ENCODE measurements at places on chromosomes 13 and 19.

- peak; percentile 100 for DNase-seq
Observed at GRCh38 chr19:45717131-45717982, 13.3 kb downstream of the FBXO46 start.

DNA sequence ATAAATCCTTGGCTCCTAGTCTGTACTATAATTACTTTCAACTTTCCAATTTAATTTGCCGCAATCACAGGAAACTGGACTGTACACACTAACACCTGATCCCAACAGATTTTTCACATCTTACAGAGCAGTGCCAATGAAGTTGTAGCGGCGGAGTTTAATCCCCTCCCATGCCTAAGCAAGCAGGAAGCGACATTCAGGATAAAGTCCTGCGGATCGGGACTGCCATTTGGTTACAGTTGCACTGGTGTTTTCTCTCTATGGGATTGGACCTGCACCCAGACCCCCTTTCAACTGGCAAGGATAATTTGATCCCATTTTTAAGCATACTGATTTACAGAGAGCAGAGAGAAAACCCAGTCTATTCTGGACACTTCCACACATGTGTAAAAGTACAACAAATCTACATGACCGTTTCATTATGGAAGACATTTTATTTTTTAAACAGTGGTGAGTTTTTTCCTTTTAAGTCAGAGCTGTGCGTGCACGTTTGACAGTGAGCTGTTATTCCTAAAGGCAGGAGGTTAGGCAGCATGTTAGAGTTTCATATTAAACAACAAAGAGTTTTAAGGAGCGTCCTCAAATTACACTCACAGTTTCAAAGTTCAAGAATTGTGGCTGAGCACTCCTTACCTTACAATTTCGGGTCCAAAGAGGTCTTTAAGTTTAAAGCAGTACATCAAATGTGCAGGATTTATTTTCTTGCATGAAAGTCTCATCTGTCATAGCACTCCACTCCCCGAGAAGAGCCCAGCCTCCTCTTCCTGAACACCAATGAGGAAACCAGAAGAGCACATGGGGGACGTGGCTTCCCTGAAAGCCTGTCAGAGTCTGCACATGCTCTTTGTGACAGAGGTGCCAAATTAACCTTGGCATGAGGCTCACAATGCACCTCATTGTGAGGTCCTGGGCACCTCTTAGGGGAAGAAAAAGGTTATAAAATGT, 141.6 kb upstream of the RFC3 start:
- DNase-seq = no peak

DNA sequence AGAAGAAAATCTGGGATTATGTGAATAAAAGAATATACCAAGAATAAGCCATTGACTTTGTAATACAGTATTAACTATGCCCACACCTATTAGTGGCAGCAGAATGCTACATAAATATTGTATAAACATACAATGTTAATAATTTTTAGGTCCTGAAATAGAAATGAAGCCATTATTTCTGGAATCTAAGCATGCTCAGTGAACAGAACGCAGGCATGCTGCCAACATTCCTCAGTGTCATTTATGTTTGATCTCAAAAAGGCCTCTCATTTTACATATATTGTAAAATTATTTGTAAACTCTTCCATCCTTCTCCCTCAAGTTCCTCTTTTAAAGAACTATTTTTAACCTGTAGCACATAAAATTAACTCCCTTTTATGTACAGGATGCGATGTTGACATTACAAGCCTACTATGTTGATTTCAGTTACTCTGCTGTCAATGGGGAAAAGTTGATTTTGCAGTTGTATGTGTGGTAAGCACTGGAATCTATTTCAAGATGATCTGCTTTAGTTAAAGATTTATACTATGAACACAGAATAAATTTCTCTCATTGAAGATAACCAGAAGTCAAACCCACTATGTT, 118.8 kb downstream of the VWA8 start:
- DNase-seq = no peak

GRCh38 chr19:52963247-52963618, 552 bp upstream of the ZNF816 start:
- peak; percentile 76 for DNase-seq

GRCh38 chr19:54485851-54486250, 12.8 kb upstream of the CDC42EP5 start:
- DNase-seq = no peak
